HAP-1 (cell line): ENCODE measurements at places on chromosomes 12 and 14.

GRCh38 chr14:105474483-105475268, at the start of gene CRIP2:
Gene CRIP2 (plus strand): TSS chr14:105474821. CDS start chr14:105474863, 42 bp downstream.
- DNase-seq = peak; percentile 37

- no peak for DNase-seq
Measured at GRCh38 chr14:102911991-102912761, 10.3 kb upstream of the AMN start.

GRCh38 chr12:123384994-123385376, 1.1 kb downstream of the KMT5A start:
- DNase-seq = no peak

DNA sequence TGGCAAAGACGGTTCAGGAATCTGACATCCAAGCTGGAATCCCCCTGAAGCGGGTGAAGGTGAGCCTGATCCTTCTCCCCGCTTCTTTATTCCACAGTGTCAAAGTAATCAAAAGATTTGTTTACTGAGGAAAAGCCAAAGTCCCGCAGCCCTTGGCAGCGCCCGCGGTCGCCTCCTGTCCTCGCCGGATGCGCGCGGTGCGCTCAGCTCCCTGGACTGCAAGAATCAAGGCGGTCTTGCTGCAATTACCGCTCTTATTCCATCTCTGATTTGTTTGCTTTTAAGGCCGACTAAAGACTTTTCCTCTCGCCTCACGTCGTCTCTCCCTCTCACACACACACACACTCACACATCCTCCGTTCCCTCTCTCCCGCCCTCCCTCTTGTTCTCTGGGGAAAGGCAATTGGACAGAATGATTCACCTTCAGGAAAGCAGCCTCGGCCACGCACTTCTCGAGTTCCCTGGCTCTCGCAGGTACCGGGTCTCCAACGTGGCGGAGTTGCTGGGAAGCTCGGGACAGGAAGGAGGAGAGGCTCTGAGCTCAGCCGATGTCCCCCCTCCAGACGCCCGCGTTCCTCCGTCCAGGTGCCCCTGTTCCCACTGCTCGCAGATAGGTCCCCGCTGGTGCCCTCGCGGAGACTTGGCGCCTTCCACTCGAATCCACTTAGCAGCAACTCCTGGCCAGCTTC, 68.6 kb upstream of the USP15 start:
- DNase-seq = no peak

GRCh38 chr12:13896063-13896626, 85.3 kb downstream of the GRIN2B start:
- DNase-seq = no peak

GRCh38 chr14:102579696-102580549, 12.5 kb upstream of the RCOR1 start:
- DNase-seq = no peak
